ENCODE measurements at places on chromosomes 6 and 20.

- DNase-seq, result no peak
Measured at GRCh38 chr20:20712004-20712473, 405 bp downstream of the RALGAPA2 start.

- DNase-seq, result no peak
Measured at GRCh38 chr6:36650848-36651478, 27.6 kb upstream of the CDKN1A start.

DNA sequence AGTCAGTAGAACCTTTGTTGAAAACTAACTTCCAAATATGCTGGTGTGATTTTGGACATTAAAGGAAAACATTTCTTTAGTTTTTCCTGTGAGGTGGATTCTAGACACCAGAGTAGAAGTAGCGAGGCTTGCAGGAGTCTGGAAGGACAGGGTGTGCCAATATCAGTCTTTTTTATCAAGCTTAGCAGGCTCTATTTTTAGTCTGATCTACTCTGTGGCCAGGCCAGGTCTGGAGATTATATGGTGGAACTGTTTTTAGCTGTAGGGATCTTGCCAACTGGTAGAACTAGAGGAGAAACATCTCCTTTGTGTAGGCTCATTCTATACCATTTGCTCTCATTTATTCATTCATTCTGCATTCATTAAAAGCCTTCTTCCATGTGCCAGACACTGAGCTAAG, 42.7 kb downstream of the LRP11 start:
- no peak for DNase-seq

DNA sequence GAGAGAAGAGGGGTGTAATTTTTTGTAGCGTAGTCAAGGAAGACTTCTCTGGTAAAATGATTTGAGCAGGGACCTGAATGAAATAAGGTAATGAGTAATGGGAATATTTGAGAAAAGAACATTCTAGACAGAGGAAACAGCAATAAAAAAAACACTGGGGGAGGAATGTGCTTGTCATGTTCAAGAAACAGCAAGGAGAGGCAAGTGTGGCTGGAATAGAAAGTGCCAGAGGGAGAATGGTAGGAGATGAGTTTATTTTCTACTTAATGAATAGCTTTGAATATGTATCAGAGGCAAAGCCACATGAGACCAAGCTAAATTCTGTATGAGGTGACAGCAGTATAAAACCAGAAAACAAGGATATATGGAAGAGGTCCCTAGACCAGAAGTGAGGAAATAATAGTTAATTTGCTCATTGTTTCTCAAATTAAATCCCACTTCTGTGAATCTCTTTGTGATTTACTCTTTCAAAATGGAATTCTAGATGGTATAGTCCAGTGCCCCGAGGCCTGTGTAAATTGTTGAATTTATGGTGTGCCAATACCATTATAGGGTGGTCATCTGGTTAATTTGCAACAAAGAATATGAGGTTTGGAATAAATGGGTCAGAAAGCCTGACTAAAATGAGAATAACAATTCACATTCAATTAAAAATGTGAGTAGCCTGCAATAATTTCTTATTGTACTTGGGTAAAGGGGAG, 170.2 kb downstream of the CDKAL1 start:
- DNase-seq, result no peak

- no peak for DNase-seq
Measured at GRCh38 chr6:15953152-15953880, 175.6 kb upstream of the MYLIP start.

DNA sequence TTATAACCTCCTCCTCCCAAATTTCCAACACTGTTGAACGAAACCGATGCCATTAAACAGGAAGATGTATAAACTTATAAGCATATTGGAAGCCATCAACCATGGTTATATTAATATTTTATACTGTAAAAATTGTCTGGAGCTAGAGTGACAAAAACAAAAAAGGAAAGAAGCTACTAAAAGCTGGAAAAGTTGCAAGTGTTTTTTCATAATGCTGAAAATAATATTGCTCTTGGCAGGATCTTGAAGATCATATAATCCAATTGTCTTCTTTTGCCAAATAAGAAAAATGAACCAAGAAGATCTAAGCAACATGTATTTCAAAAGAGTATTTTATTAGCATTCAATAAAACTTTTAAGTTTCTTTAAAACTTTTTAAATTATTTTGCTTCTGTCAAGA, 268.9 kb upstream of the HSF2 start:
- DNase-seq, result no peak

GRCh38 chr20:59159493-59160376, 3.9 kb upstream of the ZNF831 start:
- DNase-seq, result no peak

DNA sequence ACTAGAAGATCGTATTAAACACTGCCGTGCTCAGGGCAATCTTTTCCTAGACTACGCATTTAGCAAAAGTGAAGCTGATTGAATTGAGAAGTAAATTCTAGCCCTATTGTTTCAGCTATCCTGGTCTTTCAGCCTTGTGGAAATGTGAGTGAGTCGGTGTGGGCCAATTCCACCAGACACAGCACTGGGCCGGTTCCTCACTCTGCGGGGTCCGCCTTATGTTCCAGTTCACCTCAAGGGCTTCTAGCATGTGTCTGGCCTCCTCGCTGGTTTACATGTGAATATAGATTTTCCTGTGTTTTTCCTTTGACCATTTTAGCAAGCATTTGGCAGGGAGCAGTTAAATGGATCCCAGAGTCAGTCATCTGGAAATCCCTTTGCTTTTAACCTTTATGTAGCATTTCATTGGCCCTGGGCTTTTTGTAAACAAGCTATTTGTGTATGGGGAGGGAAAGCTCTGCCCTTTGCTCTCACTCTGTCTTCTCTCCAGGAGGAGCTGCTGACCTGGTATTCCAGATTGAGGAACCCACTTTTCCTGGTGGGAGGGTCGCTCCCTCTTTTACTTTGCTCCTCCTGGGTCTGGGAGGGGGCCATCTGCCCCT, 12.4 kb upstream of the GTSF1L start:
- no peak for DNase-seq

DNA sequence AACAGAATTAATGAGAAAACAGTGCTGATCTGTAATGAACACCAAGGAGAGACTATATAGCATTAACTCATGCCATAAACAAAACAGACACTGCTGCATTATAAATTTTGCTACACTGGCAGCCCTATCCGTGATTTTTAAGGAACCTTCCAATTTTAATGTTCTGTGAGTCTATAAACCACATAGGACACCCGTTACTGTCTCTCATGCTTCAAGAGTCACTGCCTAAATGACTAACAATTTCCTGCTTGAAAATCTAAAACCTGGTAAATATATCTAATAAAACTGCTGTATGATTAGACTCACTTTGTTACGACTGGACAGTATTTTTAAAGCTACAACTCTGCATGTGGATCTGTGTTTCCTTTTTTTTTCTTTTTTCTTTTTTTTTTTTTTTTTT, 8.7 kb downstream of the CHD6 start:
- no peak for DNase-seq

DNA sequence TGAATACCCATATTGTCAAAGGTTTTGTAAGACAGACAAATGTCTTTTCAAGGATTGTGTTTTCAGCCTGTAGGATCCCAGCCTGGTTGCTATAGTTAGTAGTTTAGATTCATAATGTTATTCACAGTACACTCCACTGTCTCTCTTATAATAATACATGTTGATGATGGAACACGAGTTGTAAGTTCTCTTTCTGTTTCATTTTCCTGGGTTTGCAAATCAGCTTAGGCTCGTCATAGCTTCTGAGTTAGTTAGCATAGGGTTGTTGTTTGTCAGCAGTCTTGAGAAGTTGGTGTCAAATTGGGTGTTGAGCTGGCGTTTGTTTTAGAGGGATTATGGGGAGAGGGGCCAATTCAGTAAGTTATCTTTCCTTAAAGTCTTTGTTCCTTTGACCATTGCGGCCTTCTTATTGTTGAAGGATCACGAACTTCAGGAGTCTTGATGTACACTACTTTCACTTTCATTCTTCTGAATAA, 45.8 kb downstream of the QKI start:
- peak; percentile 48 for DNase-seq

DNA sequence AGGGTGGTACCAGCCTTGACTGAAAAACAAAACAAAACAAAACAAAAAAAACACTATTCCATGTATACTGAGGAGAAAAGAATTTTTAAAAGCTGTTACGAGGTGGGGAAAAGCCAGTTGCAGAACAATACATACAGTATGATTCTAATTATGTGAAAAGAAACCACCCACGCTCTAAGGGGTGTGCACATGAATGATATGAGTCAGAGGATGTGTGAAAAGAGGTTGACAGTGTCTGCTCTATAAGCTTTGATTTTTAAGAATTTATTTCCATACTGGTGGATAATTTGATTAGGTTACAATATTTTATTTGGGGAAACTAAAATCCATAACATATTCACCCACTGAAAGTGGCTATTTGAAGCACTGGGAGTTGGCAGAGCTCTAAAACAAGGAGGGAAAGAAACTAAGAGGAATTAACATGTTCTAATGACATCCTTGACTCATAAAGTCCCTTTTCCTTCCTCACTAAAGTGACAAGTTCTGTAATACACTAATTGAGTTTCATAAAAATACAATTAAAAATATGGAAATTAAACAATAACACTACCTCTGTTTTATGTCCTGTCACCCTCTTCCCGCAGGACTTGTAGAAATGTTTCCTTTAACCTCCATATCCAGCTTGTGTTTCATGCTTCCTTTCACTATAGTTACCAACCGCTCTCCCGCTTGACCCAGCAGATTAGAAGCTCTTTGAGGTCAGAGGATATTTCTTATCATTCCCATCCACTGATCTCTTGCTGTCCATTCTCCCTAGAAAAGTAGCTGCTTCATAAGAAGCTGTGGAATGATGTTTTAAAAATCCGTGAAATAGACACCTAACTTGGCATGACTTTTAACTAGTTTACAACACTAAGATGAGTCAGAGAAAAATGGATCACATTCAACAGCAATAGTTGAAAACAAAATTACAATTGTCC, 118.6 kb upstream of the CCDC28A start:
- DNase-seq, result peak; percentile 86

GRCh38 chr20:51372176-51372803, 170.2 kb downstream of the NFATC2 start:
- peak; percentile 82 for DNase-seq

DNA sequence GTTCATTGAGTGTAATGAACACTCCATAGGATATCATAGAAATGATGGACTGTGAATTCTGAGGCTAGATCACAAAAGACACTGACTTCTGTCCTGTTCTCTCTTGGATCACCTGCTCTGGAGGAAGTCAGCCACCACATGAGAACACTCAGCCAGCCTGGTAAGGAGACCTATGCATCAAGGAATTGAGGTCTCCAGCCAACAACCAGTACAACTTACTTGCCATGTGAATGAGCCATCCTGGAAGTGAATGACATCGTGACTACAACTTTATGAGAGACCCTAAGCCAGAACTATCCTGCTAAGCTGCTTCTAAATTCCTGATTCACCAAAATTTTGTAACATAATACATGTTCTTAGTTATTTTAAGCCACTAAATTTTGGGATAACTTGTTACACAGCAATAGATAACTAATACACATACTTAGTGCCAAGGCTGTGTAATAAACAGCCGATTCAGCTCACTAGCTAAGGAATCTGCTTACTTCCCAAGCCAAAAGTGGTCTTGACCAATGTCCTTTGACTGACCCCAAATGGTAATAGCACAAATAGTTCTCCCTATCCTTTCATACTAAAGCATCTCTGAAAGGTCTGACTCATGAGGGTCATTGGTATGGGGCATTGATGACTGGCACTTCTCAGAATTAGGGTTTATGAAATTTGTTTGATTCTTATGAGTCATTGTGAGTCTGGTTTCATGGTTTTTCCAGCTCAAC, 6.9 kb upstream of the CTNNBL1 start:
- no peak for DNase-seq

Data from dermis microvascular lymphatic vessel endothelial cell (primary cell).